GM23248 (cell line): ENCODE measurements at places on chromosomes 3 and 15.

- DNase-seq = no peak
These were observed 25.8 kb downstream of the PLA2G4D start for GRCh38 chr15:42068601-42069000.

GRCh38 chr15:41494190-41494921, 682 bp downstream of the ITPKA start:
- DNase-seq = peak; percentile 38

GRCh38 chr3:112086076-112086854, at the start of gene C3orf52:
C3orf52 (plus strand) TSS chr3:112086389; CDS start chr3:112086408, 19 bp downstream.
- DNase-seq = peak; percentile 92

DNA sequence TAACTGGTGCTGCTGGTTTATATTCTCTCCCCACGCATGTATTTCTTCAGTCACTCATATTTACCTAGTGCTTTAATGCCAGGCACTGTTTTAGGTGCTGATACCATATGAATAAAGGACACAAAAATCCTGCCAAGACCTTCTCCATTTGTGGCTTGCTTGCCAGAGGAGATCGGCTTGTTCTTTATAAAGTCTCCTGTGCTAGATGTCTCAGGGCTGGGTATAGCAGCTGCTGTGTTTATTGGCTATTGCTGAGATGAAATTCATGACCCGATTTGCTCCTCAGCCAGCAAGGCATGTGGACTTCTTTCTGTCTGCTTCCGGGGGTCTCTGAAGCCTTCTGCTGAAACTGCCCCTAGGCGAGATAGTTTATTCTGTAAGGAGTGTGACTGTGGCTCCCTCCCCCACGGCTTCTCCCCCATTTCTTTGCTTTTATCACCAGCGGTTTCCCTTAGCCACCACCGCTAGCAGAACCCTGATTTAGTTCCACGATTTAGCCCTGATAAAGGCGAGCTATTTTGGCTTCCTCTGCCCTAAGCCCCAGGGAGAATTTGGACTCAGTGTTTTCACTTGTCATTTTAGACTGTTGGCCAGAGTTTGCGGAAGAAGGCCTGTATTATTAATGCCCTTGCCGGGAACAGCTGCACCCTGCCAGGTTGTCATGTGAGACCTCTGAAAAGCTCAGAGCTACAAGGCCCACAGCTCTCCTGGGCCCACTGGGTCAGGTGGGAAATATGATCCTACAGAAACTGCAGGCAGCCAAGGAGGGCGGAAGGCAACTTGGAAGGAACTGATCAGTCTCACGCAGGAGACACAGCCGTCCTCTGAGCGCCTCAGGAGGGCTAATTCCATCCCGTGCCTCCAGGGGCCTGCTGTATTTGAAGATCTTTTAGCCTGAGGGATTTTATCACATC, 46.8 kb downstream of the ST6GAL1 start:
- DNase-seq = no peak

DNA sequence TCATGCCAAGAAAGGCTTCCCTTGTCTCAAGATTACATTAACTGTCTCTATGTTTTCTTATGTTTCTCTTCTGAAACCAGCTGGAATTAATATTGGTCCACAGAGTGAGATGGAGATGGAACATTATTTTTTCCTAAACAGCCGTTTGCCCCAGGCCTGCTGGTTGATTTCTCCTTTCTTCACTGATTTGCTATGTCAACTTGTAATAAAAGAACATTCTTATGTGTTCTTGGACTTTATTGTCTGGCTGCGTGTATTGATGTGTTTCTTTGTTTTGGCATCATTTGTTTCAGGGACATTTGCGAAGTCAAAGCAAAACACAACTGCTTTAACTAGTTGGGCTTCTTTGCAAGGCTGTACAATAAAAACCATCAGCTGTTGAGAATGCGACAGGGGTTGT, 168.5 kb downstream of the FAM43A start:
- DNase-seq = no peak

GRCh38 chr15:76793162-76793561, 112.0 kb downstream of the SCAPER start:
- DNase-seq = no peak

DNA sequence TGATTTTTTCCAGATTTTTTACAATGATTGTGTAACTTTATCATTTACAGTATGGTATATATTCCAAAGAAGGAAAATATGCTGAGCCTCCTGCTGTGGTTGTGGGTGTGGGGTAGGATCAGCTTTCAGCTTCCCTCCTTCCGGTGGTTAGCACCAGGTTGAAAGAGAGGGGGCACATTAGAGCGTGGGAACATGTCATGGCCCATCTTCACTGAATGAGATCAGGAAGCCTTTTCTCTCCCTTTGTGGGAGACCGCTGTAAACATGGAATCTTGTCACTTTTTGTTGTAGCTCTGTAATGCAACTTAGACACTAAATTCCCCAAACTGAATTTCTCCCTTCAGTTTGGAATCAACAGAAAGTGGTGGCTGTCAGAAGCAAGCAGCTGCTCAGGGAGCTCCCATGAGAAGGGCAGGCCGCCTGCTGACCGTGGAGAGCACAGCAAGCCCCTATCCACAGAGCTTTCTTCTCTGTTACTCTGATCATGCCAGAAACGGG, 86.7 kb upstream of the LIMD1 start:
- no peak for DNase-seq

GRCh38 chr3:108088697-108089096, 2.1 kb downstream of the CD47 start:
- peak; percentile 50 for DNase-seq

GRCh38 chr3:146801492-146801891, 196.3 kb upstream of the PLSCR5 start:
- no peak for DNase-seq

DNA sequence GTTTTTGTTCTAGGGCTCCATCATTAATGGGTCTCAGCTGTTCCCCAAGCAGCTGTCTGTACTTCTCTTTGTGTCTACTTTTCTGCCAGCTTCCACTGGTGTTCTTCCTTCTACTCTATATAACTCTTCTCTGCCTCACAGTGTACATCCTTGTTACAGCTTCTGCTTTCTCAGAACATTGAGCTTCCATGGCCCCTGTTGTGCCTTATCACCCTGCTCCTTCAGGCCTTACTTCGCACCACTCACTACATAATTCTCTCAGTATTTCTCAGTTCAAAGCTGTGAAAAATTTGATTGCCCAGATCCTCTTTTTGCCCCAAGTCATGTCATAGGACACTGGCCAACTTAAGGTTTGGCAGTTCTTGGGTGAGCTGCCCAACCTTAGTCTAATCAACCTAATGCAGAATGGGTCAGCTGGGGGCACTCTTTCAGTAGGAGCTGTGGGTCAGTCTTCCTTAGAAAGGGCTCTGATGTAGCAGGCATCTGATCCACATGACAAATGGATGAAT, 28.9 kb downstream of the CSTA start:
- no peak for DNase-seq

- no peak for DNase-seq
These were observed 15.4 kb upstream of the OXTR start for GRCh38 chr3:8784676-8785435.

DNA sequence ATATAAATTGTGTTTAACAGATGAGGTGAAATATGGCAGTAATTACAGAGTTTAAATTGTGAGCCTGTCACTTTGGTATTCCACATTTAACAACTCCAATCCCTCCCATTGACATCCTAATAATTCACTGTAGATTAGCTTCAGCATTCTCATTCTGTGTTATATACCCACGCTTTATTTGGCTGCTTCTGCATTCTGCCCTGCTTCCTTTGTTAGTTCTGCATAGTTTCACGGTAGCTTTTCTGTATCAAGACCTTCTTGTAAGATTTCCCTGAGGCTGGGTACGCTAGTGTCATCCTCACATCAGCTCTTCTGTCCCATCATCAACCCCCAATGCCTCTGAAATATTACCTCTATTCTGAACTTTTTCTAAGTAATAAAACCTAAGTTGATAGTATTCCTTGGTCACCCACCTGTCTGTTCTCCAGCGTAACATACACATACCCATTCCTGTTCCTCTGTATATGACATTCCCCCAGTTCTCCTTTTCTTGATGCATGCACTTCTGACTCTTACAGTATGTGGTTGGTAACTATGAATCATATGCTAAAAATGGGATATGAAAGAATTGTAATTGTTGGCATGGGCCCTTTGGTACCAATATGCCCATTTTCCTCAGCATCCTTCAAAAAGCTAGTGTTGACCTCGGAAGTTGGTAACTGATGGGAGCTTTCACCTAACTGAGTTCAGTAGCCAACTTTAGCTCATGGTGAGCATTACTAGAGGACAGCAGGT, 171.2 kb downstream of the KLHL25 start:
- peak; percentile 86 for DNase-seq

- peak; percentile 65 for DNase-seq
These were observed at the start of gene ONECUT1 for GRCh38 chr15:52790169-52790708. ONECUT1 (minus strand) TSS chr15:52790336; CDS start chr15:52789884, 452 bp downstream.

DNA sequence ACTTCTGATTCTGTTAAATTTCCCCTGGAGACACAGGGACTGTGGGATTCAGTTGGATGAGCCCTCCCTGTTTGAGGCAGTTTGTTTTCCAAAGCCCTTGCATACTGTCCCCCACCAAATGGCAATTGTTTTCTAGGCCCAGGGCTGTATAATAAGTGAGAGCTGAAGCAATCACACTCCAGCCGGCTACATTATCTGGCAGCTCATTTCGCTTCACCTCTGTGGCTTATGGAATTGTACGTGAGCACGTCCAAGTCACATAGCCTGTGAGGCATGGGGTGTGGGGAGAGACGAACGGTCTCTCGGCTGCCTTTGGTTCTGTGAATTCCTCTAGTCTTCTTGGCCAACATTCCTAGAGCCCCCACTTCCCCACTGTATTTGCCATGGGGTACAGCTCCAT, 10.7 kb downstream of the RBP2 start:
- DNase-seq = no peak

GRCh38 chr3:39232859-39233258, 40.5 kb upstream of the XIRP1 start:
- no peak for DNase-seq

- peak; percentile 97 for DNase-seq
These were observed 34.6 kb downstream of the BTD start for GRCh38 chr3:15636028-15636709.

DNA sequence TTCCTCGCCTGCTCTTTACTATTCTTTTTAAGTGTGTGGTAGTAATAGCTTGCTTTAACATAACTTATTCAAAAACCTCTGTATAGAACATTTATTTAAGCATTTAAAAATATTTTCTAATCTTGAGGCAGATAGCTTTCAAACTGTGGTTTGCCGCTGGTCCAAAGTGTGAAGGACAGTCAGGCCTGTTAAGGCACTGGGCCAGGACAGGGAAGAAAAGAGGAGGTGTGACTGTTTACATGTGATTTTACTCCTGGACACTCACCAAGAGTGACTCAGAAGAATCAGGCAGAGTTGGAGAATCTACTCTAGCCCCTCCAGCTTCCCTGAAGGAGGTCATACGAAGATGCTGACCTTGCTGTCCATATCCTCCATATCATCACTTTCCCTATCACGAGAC, 44.7 kb downstream of the CEP152 start:
- peak; percentile 34 for DNase-seq

DNA sequence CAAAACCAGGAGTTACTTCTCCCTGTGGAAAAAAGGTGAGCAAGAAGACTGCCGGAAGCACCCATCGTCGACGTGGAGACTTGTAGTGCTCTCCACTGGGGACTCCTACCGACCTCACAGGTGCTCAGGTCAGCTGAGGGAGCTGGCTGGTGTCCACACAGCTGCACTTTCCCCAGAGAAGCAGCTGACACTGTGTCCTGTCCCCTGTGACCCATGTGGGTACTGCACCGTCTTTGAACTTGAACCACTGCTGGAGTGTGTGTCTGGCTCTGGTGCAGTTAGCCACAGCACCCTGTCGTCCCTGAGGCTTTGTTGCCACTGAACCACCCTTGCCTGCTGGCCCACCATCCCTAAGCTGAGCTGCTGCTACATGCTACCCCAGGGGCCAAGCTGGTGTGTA, 270.8 kb downstream of the CACNA2D3 start:
- no peak for DNase-seq

DNA sequence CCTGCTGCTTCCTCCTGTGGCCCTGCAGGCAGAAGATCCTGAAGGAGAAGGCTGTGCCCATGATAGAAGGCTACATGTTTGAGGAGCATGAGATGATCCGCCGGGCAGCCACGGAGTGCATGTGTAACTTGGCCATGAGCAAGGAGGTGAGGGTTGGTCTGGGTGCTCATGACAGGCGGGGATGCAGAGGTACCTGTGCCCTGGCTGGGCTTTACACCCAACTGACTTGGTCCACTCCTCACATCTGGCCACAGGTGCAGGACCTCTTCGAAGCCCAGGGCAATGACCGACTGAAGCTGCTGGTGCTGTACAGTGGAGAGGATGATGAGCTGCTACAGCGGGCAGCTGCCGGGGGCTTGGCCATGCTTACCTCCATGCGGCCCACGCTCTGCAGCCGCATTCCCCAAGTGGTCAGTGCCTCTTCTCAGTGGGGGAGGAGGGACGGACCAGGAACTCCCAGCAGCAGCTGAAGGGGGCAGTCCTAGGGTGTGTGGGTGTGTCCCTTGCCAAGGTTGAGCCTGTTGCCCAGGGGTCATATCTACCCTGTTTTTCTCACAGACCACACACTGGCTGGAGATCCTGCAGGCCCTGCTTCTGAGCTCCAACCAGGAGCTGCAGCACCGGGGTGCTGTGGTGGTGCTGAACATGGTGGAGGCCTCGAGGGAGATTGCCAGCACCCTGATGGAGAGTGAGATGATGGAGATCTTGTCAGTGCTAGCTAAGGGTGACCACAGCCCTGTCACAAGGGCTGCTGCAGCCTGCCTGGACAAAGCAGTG, 1.6 kb upstream of the RCCD1 start:
- no peak for DNase-seq

- DNase-seq = no peak
These were observed 550.2 kb downstream of the ZBBX start for GRCh38 chr3:166829896-166830295.

- DNase-seq = peak; percentile 82
These were observed 26.2 kb downstream of the RARB start for GRCh38 chr3:25454005-25454927.

DNA sequence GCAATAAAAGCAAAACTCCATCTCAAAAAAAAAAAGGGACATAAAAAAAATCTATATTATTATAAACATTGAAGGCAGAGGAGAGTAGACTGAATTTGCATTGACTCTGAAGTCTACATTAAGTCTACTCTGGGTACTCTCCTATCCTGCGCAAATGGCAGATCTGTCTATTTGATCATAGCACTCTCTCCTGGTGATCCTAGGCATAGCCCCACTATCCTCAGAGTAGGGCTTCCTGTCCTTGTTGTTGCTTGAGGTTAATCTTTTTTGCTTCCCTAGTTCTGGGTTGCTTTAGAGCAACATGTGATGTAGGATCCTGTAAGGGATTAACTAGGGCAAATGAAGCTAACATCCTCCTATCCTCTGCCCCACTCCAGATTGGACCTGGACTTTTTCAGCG, 82.1 kb upstream of the LRRFIP2 start:
- DNase-seq = peak; percentile 22

- DNase-seq = no peak
These were observed 19.1 kb downstream of the TYRO3 start for GRCh38 chr15:41577863-41578735.

- DNase-seq = no peak
These were observed 60.3 kb downstream of the SLC6A6 start for GRCh38 chr3:14462738-14463137.

GRCh38 chr15:35293353-35294130, 208.4 kb upstream of the NANOGP8 start:
- peak; percentile 82 for DNase-seq

GRCh38 chr3:171358881-171359198, 101.4 kb downstream of the TNIK start:
- no peak for DNase-seq
